CD4-positive, alpha-beta T cell treated with Interferon gamma for 1 hour (primary cell): ENCODE measurements at places on chromosomes 2 and 18.
A peak's percentile ranks its signal among the peaks of the same experiment; 100 is the strongest.

- no peak for DNase-seq
These were observed 266.1 kb upstream of the SIX2 start for GRCh38 chr2:45275242-45275805.

GRCh38 chr2:230928701-230929380 lies 3.8 kb upstream of the GPR55 start:
- no peak for DNase-seq

GRCh38 chr2:74457549-74458131 lies 598 bp upstream of the WBP1 start:
- peak; percentile 86 for DNase-seq

- no peak for DNase-seq
These were observed 4.5 kb upstream of the COL3A1 start for GRCh38 chr2:188969651-188970050.

GRCh38 chr2:72211777-72212485 lies 64.3 kb upstream of the CYP26B1 start:
- no peak for DNase-seq

DNA sequence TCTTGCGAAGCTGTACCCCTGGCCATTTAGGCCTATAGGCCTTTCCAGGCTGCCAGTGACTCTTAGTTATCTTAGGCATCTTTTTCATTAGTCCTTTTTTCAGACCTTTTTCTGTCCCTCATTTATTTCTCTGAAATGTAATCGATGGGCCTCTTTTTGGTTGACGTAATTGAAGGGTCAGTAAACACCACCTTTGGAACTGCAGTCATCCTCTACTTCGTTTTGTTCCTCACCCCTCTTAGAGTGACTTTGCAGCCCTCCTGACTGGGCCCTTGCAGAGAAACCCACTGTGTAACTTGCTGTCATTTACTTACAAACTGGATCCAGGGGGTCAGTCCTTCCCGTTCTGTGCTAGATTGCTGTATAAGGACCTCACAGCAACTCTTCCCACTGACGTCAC lies 23.2 kb downstream of the CENPO start:
- no peak for DNase-seq

DNA sequence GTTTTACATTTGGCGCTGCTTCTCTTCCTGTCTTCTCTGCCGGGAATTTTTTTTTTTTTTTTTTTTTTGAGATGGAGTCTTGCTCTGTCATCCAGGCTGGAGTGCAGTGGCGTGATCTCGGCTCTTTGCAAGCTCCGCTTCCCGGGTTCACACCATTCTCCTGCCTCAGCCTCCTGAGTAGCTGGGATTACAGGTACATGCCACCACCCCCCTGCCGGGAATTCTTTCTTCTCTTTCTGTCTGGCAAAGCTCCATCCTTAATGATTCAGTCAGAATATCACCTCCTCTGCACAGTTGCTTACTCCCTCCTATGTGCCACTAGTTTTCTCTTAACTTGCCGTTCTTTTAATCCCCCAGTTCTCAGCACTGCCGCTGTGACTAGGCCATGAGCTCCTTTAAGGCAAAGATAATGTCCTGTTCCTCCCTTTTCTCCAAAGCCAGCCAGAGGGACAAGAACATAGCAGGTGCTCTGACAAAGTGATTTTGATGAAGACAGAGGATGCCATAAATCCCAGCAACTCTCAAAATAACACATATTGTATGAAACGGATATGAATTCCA lies 112.1 kb upstream of the LRATD1 start:
- no peak for DNase-seq

DNA sequence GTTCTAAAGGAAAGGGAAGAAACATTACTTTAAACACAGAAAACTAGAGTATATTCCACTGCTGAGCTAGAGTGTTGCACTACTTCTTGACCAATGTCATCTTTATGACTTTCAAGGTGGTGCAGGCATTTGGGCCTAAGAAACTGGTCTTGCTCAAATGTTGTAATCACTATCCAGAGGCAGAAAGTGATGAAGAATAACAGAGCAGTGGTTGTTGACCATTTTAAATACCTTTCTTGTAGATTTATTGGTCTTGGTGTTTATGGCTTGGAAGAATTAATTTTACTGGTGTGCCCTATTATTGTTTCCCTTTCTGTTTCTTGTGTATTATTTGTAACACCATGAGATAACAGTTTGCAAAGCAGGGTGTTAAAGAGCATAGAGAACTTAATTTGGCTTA lies 56.9 kb upstream of the SCN7A start:
- no peak for DNase-seq

DNA sequence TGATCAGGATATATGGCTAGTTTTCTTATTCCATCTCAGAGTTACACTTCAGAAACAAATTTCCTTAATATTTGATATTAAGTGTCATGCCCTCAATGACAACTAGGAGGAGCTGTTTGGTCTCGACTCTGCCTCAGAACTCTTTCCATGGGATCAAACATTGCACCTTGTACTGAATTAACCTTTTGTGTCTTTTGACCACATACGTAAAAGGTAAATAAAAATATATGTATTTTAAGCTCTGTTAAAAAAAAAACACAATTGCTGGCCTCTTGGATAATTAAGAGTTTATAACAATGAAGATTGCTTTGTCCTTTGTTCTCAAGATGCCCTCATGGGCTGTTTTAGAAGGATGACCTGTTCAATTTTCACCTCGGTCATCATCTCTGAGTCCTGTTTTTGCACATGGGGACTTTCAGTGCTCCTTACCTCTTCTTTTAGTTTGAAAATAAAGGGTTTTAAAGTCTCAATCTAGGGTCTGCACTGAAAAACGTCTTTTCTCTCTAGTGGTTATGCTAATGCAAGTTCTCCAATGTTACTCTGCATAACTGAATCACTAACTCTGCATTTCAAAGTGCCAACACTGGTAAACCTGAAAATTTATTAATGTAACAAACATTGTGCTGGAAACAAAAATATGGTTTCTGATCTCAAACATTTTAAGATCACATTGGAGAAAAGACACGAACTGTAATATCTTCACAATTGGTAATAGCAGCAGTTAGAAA lies 18.8 kb upstream of the FN1 start:
- no peak for DNase-seq

- no peak for DNase-seq
These were observed 73.4 kb upstream of the ATL2 start for GRCh38 chr2:38450509-38450908.
